ENCODE measurements at places on chromosomes 1 and 21.

DNA sequence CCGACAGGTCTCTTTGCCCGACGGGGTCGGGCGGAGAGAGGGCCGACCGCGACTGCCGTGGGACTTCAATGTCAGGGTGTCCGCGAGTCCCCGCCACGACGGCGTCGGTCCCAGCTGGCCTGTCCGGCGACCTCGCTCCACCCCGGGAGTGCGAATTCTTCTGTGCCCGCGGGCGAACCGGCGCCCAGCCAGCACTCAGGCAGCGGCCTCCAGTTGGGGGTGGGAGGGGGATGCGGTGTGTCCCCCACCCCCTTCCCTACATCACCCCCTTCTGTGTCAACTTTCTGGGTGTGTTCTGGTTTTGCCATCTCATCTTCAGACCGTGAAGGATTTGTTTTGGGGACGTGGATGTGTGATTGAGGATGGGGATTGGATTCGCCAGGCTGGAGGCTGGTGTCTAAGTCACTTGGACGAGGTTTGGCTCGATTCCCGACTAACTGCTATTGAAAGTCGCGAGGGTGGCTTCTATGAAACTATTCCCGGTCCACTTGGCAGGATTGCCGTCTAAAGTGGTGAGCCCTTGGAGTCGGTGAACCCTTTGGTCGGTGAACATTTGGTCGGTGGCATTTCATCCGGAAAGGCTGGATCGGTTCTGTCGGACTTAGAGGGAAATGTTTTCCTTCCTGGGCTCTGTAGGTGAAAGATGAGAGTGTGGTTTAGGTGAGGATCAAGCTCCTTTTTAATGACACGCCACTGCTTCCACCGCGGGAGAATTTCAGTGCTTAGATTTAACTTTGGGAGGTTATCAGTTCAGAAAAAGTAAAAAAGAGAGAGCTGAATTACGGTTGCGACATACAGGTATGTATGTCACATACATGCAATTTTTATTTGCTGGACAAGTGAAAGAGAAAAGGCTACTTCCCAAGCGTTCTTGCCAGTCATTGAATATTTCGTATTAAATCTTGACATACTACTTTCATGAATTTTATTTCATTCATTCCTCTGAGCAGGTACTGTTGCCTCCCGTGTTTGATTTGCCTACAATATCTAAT lies 771 bp downstream of the ABCD3 start:
- peak; percentile 42 for DNase-seq

GRCh38 chr1:72286401-72286800 lies 4.1 kb upstream of the NEGR1 start:
- DNase-seq, result no peak

DNA sequence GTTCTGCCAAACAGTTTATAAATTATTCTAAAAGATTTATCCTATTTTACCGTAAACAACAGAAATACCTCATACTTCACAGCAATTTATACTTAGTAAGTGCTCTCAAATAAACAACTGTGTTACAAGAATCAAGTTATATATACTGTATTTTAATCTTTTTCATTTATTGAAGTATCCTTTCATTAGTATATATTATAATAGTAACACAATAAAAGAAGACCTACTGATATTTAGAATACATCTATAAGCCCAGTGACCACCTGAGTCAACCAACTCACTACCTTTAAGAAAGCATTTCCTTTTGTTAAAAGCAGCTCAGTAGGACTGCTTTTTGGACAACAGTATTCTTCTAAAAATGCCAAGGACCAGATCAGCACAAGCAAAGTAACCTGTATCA lies 5.9 kb downstream of the TMCO1 start:
- DNase-seq, result no peak

- DNase-seq, result no peak
These were observed 84.6 kb downstream of the MAN1C1 start for GRCh38 chr1:25701030-25701785.

- DNase-seq, result no peak
These were observed 24.7 kb upstream of the LRRC47 start for GRCh38 chr1:3821004-3821403.

DNA sequence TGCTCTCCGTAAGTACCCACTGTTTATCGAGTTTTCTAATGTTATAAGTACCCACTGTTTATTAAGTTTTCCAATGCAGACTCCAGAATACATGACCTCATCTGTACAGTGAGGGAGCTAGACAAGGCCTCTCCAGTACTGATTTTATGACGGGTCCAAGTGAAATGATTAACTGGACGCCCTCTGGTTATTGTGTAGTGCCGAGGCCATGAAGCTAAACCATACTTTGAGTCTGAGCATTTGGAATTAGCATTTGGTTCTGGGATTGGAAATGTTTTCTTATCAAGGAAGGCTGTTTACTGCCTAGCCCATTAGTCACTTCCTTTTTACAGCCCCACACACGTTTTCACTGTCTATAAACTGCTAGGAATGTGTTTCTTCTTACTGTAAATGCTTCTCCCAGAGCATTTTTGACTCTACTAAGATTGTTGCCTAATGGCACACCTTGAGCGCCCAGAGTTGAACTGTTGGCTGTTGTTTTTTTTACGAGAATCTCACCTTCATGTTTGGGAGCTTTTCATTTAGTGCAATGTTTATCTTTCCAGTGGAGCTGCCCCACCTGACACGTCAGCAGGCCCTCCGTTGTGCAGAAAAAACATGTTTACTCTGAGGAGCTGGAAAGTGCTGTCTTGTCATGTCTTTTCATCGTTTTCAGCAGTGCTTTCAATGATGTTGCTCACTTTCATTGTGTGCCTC lies 26.9 kb downstream of the SPATA46 start:
- peak; percentile 59 for DNase-seq

DNA sequence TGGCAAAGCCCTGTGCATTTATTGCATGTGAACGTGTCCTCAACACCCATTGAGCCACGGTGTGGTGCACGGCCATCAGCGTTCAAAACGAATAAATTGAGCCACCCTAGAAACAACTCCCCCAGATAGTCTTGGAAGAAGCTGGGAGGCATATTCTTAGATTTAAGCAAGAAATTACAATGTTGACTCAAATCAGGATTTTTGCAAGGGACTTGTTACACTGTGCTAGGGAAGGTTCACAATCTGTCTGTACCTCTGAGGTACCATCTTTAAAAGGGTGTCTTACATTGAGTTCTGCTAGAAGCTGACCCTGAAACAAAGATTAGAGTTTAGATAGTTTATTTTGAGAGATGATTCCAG lies 16.2 kb downstream of the CD247 start:
- DNase-seq, result no peak
